ENCODE measurements at places on chromosomes 5 and 9.

- no peak for DNase-seq
These were observed 53.2 kb downstream of the IPPK start for GRCh38 chr9:92616655-92617111.

DNA sequence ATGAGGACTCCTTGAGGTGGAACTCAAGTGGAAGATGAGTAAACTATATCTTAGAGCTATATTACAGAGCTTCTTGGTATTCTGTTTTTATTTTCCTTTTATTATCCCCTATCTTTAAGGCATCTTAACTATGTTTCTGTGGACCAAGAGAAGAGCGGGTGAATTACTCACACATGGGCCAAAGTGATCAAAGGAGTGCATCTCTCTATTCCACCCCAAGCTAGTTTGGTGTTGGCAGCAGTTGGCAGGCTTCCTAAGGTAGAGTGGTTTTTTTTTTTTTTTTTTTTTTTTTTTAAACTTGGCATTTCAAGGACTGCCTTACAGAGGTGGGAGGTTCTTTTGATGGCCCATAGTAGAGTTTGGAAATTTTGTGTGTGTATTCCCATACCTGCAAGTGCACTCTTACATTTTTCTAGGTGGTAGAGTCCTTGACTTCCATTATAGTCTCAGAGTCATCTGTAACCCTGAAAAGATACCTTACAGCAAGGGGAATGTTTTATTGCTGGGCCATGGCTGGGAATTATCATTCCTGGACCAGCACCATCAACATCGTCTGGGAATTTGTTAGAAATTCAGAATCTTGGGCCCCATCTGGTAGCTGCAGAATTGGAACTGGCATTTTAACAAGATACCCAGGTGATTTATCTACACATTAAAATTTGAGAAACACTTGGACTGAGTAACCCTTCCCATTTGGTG lies 51.0 kb downstream of the ARHGAP26 start:
- no peak for DNase-seq

DNA sequence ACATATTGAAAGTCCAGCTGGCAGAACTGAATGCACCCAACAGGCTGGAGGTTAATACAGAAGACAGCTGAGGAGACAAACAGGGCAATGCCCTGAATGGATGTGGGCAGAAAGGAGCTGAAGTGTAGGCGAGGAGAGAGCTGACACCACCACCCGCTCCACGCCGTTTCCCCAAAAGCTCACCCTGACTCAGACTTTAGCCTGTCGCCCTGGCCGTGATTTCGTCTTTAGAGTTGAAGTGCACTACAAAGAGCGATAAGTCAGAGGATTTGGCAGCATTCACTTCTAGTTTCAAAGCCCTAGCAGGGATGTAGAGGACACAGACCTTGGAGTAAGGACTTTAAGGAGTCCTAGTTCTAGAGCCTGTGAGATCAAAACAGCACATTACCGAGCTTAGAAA lies 2.2 kb upstream of the ERAP1 start:
- DNase-seq: peak; percentile 88

DNA sequence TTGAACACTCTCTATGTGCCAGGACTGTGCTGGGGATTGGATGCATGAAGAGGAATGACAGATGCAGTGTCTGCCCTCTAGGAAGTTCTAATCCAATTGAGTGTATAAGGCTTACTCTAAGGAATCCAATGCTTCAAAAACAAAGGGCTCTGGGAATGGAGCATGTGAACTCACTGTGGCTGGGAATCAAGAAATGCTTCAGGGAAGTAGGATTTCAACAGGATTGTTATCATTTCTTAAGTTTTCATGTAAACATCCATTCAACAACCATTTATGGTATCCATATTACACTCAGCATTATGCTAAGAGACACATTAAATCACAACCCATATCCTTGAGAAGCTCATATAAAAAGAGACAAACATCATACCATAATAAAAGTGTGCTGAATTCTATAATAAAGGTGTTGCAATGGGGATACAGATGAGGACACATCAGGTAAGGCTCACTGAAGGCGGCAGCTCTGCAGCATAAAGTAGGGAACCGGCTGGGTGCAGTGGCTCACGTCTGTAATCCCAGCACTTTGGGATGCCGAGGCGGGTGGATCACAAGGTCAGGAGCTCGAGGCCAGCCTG lies 11.3 kb downstream of the SIL1 start:
- DNase-seq: no peak

DNA sequence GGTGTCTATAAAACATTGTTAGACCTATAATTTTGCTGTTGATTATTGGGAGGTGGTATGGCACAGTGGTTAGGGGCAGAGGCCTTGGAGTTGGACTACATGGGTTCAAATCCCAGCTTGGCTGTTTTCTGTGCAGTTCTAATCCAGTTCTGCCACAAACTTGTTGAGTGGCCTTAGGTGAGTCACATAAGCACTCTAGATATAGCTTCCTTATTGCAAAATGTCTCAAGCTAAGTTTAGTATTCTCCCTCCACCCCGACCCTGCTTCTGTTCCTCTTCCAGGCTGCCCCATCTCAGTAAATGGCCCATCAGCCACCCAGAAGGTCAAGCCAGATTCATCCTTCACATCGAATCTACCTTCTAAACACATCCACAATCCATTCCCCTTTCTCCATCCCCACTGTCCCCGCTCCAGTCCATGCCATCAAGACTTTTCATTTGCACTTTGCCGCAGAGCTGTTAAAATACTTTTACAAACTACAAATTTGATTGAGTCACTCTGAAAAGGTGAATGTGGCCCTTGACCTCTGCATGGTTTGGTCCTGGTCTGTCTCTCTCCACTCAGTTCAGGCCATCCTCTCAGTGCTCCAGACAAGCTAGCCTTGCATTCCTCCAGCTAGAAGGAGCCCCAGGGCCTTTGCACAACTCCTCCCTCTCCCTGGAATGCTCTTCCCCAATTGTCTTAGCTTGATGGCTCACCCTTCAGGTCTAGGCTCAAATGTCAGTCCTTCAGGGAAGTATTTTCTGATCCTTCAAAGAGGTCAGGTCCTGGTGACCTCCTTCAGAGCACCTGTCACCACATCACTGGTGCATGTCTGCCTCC lies 10.0 kb upstream of the HDHD3 start:
- peak; percentile 5 for DNase-seq

DNA sequence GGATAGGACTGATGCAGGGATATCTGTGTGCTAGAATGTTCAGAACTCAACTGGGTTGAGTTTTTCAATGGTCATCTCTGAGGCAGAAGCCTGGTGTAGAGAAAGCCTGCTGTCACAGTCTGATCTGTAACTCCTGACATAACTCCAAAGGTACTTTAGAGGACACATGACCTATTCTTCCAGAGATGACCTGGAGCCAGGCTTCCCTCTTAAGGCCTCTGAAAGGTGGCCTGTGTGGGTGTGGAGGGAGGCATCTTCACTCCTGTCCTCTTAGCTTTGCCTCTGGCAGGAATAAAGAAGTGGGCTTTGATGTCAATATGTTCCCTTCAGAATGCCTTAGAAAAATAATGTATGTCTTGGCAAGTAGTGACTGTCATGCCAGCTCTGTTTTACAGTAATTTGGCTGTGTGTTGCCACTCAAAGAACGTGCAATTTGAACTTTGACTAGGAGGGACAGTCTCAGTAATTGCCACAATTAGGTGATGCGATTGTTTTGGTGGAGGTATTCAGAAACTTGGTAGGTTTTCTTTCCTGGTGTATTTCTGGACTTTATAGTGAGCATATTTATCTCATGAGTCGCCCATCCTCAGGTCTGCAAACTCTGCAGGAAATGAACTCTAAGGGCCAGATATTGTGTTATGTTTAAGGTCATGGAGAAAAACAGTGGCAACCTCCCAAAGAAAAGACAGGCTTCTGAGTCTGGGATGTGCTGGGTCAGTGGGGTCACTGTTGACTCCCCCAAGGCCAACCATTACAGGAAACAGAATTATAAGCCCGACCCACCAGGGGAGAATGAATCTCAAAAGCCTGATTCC lies 3.2 kb upstream of the C5orf63 start:
- DNase-seq: no peak

DNA sequence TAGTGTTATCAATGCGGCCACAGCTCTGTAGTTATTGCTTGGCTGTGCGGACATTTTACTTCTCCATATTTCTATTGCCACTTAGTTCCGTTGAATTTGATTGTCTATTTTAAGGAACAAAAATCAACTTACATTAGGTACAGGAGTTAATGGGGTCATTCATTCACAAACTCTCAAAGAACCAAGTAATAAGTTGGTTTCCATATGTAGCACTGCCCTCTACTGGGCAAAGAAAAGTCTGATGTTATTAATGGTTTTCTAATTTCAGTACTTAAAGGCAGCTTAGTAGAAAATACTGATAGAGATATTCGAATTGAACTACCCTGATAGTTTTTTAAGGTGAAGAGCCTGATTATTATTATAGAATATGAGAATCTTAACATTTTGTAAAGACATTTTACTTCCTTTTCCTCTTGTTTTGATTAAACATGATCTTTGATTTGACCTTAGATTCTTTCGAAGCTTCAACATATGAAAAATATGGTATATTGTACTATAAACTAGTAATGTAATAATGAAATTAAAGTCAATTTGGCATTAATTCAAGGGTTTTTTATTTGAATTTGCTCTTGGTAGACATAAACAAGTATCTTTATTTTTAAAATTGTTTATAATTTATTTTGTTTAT lies 119.5 kb upstream of the CTNND2 start:
- DNase-seq: peak; percentile 3

DNA sequence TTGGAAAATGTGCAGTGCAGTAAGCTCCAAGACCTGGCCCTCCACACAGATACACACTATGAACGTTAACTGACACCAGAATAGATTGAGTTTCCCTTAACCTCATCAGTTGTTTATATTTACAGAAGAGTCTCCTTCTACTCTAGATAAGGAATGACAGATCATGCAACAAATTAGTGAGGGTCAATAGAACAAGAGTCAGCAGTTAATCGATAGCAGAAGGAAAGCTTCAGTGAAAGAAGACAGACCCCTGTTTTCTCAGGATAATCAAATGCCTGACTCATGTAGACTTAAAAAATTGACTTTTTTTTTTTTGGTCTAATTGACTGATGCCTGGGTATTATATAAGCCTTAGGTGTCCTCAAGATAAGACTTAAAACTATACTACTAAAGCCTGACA lies 179.9 kb downstream of the DTWD2 start:
- no peak for DNase-seq

DNA sequence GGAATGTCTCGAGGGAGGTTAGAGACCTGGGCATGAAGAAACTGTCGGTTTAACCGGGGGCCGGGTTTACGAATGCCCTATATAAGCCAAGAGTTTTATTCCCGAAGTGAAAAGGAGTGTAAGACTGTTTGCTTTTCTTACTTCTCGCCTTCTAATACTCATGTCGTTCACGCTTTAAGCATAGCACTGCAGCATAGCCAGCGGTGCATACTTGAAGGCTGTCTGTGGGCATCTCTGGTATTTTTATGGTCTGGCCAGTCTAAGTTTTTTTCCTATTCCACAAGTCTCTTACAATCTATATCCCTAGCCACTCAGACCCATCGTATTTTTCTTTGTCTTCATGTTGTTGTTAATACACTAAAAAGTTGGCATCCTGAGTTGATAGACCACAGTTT lies 1.2 kb downstream of the UHRF2 start:
- DNase-seq: no peak

DNA sequence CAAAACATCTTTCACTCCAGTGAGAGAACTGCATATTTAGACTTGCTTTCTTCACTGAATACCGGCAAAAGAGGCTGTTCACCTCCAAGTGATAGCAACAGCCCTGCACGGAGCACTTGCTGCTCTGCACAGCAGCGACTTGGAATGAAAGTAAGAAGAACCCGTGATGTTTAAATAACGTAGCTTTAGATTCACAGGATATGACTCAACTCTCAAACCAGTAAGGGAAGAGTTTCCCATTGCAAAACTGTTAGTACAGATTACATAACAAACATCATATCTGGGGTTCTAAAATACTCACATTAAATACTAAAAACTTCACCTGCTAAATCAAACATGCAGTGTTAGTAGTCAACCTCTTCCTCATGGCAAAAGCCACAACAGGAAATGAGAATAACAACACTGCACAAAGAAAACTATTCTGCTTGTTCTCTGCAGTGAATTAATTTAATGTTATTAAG lies 203.4 kb downstream of the MCTP1 start:
- peak; percentile 96 for DNase-seq

DNA sequence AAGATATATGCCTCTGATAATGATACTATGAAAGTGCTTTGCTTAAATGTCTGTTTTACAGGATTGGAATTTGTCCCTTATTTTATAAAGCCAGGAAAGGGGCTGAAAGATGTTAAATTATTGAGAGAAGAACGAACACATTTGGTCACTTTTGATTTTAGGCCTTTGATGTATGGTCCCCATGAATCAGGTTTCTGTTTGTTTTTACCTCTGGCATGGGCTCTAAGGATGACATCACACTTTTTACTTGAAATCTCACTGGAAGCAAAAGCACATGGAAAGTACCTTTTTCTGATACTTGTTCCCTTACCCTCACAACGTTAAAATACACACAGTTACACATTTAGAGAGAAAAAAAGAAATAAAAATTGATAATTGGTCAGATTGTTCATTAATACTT lies 6.9 kb downstream of the OTULIN start:
- DNase-seq: no peak

- DNase-seq: no peak
These were observed 741.5 kb upstream of the RGMB start for GRCh38 chr5:98031926-98032325.

DNA sequence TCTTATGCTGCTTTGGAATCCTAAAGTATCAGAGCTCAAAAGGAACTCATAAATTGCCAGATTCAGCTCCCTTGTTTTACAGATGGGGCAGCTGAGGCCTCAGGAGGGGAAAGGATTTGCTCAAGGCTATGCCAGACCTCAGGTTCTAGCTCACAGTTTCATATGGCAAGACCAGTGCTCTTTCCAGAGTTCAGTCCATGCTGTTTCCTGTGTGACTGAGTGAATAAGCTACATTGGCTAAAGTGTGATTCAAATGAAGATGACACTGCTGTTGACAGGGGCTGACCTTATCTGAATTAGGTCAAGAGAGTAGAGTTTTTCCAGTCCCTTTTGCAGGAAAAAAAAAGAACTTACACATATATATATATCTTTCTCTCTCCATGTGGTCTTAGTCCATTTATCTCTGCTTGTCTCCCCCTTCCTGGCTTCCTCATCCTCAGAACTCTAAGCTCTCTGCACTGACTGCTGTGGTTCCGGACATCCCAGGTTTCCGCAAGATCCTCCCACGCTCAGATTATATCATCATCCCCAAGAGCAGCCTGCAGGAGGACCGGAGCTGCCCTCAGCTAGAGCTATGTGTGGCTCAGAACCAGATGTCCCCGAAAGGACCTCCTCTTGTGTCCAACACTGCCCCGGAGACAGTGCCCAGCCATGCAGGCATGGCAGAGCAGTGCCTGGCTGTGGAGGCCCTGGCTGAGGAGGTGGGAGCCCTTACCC lies 9.3 kb downstream of the HMGXB3 start:
- DNase-seq: no peak

GRCh38 chr5:122515709-122516431 lies 203.8 kb downstream of the SNCAIP start:
- DNase-seq: peak; percentile 64

- no peak for DNase-seq
These were observed 518.3 kb downstream of the CTNND2 start for GRCh38 chr5:11385901-11386293.

All from inflammatory macrophage (primary cell).